Naive thymus-derived CD4-positive, alpha-beta T cell (primary cell): ENCODE measurements at places on chromosomes 16 and 17. TPM values are rescaled to one million over a fixed set of nuclear protein-coding genes. Genes with fewer than 3 reads are reported as not detected.
A peak's percentile ranks its signal among the peaks of the same experiment; 100 is the strongest.

TOP3A gene
- 30.8 TPM for polyA plus RNA-seq

DNA sequence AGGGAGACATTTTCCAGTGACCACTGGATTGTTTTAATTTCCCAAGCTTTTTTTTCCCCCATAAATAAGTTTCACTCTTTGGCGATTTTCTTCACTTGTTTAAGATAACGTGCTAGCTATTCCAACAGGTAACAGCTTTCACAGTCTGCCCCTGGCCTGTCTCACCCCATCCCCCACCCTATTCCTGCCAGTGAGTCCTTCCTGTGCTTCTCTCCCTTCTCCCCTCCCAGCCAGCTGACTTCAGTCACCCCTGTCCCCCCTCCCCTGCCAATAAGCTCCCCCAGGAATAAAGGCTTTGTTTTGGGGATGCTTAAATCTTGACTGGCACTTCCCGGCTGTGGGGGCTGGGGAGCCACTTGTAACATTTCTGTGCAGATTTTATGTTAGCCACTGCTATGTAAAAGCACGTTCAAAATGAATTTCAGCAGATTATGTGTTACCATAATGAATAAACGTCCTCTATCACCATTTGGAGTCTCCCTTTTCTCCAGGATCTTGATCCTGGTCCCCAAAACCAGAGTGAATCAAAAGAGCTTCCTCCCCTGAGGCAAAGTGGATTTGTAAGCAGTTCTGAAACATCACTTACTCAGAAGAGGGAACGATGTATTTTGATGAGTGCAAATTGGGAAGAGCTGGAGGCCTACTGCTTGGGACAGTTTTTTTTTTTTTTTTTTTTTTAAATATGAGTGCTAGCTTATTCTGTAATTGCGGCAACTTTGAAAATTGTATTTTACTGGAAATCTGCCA, 58.2 kb downstream of the IGF2BP1 start:
- no peak overlapping the region for H3K27ac ChIP-seq
- no peaks in the 10 kb centered on the region for H3K36me3 ChIP-seq
- H3K27me3 ChIP-seq = peaks cover 4% of the 10 kb centered on the region

FAAP100 gene
- 9.0 TPM for polyA plus RNA-seq

DNA sequence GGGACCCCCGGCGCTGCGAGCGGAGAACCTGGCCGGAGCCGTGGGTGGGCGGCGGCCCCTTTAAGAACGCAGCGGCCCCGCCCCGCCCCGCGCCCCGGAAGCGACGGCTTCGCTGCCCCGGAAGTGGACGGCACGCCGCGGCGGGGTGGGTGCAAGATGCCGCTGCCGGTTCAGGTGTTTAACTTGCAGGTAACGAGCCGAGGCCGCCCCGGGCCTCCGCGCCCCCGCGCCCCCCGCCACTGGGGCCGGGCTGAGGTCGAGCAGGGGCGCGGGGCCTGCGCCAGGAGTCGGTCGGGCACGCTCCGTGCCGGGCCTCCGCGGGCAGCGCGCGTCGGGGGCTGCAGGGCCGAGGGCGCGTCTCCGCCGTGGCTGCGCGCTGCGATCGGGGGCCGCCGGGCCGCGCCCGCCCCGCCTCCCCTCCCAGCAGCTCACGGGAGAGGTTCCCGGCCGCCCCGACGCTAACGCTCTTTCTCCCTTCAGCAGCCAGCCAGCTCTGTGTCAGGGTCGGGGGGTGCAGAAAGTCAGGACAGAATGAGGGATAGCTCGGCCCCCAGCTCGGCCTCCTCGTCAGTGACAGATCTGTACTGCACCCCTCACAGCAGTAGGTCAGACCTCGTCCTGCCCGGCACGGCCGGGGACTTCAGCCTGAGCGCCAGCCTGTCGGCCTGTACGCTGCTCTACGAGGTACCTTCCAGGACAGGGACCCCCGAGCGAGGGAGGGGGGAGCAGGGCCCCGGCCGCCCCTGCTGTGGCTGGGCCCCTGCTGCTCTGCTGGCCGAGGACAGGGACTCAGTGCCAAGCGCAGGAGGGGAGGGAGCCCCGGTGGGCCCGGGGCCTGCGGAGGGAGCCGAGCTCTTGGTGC, at the start of the genes GPS1 and RFNG:
Gene GPS1 (plus strand): TSS at position 123 of the 862 bp plus-strand sequence. CDS start 34 bp downstream, at position 157.
Gene RFNG (minus strand): TSS at position 36 of the 862 bp plus-strand sequence. CDS start 45 bp downstream, outside the sequence.
- H3K27ac ChIP-seq = peak within 1 kb of the TSS; percentile 72
- H3K4me1 ChIP-seq = peaks cover 31% of the 10 kb centered on the region
- H3K36me3 ChIP-seq = no peaks in the 10 kb centered on the region
- H3K4me3 ChIP-seq = peak within 1 kb of the TSS; percentile 74

SRCIN1 gene
- polyA plus RNA-seq = not detected

ABCC11 gene
- polyA plus RNA-seq = not detected

DNA sequence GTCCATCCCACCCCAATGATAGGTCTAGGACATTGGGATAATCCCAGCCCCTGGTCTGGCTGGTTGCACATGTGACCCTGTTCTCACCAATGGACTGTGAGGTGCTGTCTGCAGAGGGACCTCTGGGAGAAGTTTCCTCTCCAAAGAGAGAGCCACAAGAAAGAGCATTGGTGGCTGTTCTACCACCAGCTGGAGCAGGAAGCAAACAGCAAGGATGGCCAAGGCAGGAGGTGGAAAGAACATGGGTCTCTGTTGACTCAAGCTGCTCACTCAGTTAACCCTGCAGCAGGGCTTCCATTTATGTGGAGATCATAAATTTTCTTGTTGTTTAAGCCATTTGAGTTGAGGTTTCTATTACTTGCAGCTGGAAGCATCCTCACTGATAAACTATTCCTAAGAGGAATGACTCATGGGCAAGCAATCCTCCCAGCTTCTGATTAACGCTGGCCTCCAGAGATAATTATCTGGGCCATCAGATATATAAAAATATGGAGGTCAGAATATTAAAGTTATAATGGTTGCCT, 52.6 kb downstream of the CYB5B start:
- H3K4me1 ChIP-seq = no peaks in the 10 kb centered on the region
- no peak overlapping the region for H3K27ac ChIP-seq
- H3K4me3 ChIP-seq = no peak overlapping the region

IKZF3 gene
- 9.7 TPM for polyA plus RNA-seq

TBC1D10B gene
- 7.6 TPM for polyA plus RNA-seq

PIK3R5 gene
- polyA plus RNA-seq = 18.0 TPM

- peak overlapping the region; percentile 91 for H3K27ac ChIP-seq
- DNase-seq = no peak
- H3K36me3 ChIP-seq = no peaks in the 10 kb centered on the region
- H3K4me3 ChIP-seq = peak overlapping the region; percentile 29
- peaks cover 32% of the 10 kb centered on the region for H3K4me1 ChIP-seq
Observed at GRCh38 chr16:70429888-70430666, 8.8 kb downstream of the ST3GAL2 start.

MATCAP1 gene
- 0.78 TPM for polyA plus RNA-seq

DNA sequence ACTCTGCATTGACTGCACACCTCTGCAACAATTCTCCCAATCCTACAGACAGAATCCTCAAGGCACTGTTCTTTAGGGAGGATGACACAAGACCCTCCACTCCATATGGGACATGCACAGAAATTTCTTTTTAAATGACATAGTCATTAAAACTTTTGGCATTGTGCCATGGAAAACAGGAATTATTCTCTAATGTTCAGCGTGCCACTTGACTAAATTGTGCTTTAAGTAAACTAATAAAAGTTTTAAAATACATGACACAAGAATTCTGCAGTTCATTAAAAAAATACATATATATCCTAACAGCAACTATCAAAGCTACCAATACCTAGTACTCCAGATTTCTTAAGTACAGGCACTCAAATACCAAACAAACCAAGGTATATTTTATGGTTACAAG, 16.0 kb downstream of the CEP112 start:
- no peak overlapping the region for H3K4me3 ChIP-seq
- no peak for DNase-seq
- H3K36me3 ChIP-seq = no peaks in the 10 kb centered on the region
- H3K27ac ChIP-seq = no peak overlapping the region

CTF1 gene
- polyA plus RNA-seq = not detected

ZNF821 gene
- polyA plus RNA-seq = 3.0 TPM

GRCh38 chr17:79008666-79009387, 737 bp downstream of the CANT1 start:
- H3K27ac ChIP-seq = peak overlapping the region; percentile 86
- peak overlapping the region; percentile 86 for H3K4me3 ChIP-seq
- DNase-seq = no peak
- no peaks in the 10 kb centered on the region for H3K36me3 ChIP-seq
- H3K27me3 ChIP-seq = no peaks in the 10 kb centered on the region
- H3K4me1 ChIP-seq = peaks cover 26% of the 10 kb centered on the region

GRCh38 chr17:74999523-74999922, 12.1 kb downstream of the CDR2L start:
- no peaks in the 10 kb centered on the region for H3K36me3 ChIP-seq
- H3K4me1 ChIP-seq = no peaks in the 10 kb centered on the region
- no peak overlapping the region for H3K4me3 ChIP-seq
- DNase-seq = no peak
- H3K27ac ChIP-seq = no peak overlapping the region

BAIAP2 gene
- 3.2 TPM for polyA plus RNA-seq

GRCh38 chr17:39903158-39903884, 15.1 kb downstream of the GSDMB start:
- no peak for DNase-seq
- no peaks in the 10 kb centered on the region for H3K27me3 ChIP-seq
- H3K4me1 ChIP-seq = peaks cover 10% of the 10 kb centered on the region
- H3K4me3 ChIP-seq = no peak overlapping the region
- no peaks in the 10 kb centered on the region for H3K36me3 ChIP-seq
- no peak overlapping the region for H3K27ac ChIP-seq

RRAD gene
- polyA plus RNA-seq = not detected

DNA sequence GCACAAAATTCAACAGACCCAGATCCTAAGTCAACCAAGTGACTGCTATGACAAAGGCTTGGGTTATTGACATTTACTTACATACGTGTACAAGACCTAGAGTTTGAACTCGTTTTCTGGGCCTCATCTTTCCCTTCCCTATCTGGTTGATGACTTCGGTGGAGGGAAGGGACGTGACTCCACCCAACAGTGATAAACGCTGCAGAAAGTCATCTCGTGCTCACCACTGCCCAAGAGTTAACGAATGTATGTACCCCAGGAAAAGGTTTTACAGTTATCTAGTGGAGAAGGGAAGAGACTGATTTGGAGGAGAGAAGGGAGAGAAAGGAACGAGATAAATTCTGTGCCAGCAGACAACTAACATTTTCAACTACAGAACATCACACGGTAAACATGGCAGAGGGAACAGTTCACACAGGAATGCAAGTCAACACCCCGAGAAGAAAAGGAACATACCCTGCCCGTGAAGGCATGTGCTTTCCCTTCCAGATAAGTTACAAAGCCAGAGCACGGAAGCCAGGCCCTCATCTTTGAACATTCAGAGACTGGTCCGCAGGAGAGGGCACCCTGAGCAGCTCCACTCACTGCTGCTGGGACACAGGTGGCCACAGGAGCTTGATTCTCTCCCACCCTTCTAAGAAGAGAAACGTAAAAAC, 13.9 kb upstream of the CYTH1 start:
- peaks cover under 1% of the 10 kb centered on the region for H3K4me1 ChIP-seq
- H3K36me3 ChIP-seq = peaks cover 15% of the 10 kb centered on the region
- no peak for DNase-seq
- no peak overlapping the region for H3K27ac ChIP-seq
- H3K27me3 ChIP-seq = no peaks in the 10 kb centered on the region

KRT25 gene
- polyA plus RNA-seq = not detected

SERPINF2 gene
- not detected for polyA plus RNA-seq

DNA sequence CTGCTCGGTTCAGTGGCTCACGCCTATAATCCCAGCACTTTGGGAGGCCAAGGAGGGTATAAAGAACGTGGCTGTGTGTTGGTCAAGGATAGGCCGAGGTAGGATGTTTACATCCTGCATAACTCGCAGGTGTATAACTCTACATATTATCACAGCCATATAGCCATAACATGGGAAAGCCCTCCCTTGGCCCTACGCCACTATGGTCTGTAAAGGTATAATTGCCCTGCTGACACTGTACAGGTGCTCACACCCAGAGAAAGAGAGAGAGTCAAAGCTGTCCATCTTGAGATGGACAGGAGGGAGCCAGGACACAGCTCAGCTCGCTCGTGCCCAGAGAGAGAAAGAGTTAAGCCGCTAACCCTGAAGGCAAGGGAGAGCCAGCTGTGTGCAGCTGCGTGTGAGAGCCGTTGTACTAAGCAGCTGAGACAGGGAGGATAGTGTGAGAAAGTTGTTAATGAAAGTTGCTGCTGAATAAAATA, 30.4 kb upstream of the DHX8 start:
- no peak for DNase-seq
- no peak overlapping the region for H3K27ac ChIP-seq
- no peaks in the 10 kb centered on the region for H3K4me1 ChIP-seq
- no peak overlapping the region for H3K4me3 ChIP-seq
- H3K27me3 ChIP-seq = no peaks in the 10 kb centered on the region

DNA sequence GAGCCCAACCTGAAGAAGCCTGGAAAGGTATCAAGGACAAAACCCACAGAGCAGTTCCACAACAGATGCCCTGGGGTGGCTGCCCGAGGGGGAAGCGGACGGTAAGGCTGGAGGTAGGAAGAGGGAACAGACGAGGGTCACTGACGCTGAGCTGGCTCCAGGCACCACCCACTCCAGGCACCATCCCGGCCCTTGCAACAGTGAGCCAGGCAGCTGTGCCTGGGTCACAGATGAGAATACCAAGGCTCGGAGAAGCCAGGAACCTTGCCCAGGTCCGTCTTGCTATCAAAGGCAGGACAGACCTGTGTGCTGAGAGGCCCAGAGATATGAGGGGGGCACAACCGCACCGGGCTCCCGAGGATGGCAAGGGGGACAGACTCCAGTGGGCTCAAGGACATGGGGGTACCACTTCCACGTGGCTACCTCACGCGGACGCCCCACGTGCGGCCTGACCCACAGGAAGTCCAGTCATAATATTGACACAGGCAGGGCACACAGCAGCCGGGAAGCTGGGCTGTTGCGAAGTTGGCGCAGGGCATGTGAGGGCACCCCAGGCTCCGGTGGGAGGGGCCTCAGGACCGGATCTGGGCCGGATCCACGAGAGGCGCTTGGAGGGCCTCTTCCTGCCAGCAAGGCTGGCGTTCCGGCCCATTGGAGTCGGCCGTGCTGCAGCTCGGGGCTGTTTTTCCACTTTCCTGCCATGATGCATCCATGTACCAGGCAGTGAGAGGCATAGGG, 29.9 kb downstream of the PEMT start:
- no peak overlapping the region for H3K27ac ChIP-seq
- DNase-seq = no peak
- H3K4me3 ChIP-seq = no peak overlapping the region
- no peaks in the 10 kb centered on the region for H3K4me1 ChIP-seq
- H3K27me3 ChIP-seq = no peaks in the 10 kb centered on the region
- no peaks in the 10 kb centered on the region for H3K36me3 ChIP-seq

DNA sequence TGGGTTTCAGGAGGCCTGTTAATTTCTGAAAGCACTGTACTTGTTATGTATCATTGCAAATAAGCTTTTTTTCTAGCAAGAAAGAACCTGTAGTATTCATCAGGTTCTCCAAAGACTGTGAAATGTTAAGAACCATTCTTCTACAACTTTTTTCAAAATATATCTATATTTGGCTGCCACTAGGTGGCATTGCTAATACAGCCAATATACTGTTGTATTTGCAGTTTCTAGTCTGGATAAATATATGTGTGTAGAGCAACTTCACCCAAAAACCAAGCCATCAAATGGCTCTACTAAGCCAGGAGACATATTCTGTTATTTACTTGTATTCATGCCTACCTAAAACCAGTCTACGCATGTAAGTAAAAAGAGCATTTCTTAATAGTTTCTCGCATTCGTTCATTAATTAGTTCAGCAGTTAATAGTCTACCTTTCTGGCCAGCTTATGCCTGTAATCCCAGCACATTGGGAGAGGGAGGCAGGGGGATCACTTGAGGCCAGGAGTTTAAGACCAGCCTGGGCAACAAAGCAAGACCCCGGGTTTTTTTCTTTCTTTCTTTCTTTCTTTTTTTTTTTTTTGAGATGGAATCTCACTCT, 39.5 kb downstream of the VMP1 start:
- no peaks in the 10 kb centered on the region for H3K36me3 ChIP-seq
- H3K27me3 ChIP-seq = no peaks in the 10 kb centered on the region
- H3K4me3 ChIP-seq = no peak overlapping the region
- H3K27ac ChIP-seq = no peak overlapping the region
- H3K4me1 ChIP-seq = no peaks in the 10 kb centered on the region
